T-cell (primary cell): ENCODE measurements at places on chromosomes 12 and 14. TPM values are rescaled to one million over a fixed set of nuclear protein-coding genes. Genes with fewer than 3 reads are reported as not detected.

C12orf54 gene
- total RNA-seq = not detected

AKAP5 gene
- 2.0 TPM for total RNA-seq

AVPR1A gene
- 0.05 TPM for total RNA-seq

CD163 gene
- total RNA-seq = 1.2 TPM

P2RX2 gene
- total RNA-seq = not detected

TESPA1 gene
- total RNA-seq = 196 TPM

TAOK3 gene
- 58.7 TPM for total RNA-seq

VRTN gene
- total RNA-seq = not detected

EIF2S3B gene
- 0.63 TPM for total RNA-seq

OLR1 gene
- 0.33 TPM for total RNA-seq

DAO gene
- total RNA-seq = not detected

PMCH gene
- total RNA-seq = 1.6 TPM

DIO2 gene
- total RNA-seq = not detected

KCNK13 gene
- total RNA-seq = not detected

BATF gene
- 21.3 TPM for total RNA-seq

LRRIQ1 gene
- not detected for total RNA-seq
